Esophagus mucosa (tissue), 1 donor: ENCODE measurements at places on chromosomes 11 and 22.

DNA sequence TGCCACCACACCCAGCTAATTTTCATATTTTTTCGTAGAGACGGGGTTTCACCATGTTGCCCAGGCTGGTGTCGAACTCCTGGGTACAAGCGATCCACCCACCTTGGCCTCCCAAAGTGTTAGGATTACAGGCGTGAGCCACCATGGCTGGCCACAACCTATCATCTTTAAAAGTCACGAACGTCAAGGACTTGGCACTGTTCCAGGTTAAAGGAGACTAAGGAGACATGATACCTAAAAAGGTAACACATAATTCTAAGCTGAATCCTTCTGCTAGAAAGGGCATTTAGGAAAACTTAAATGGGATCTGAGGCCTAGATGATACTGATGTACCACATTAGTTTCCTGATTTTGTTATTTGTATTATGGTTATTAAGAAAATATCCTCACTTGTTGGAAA is 43.3 kb upstream of the SYT9 start:
- no peak for ATAC-seq

- no peak for ATAC-seq
Observed at GRCh38 chr11:32118025-32118974, 27.4 kb downstream of the RCN1 start.

DNA sequence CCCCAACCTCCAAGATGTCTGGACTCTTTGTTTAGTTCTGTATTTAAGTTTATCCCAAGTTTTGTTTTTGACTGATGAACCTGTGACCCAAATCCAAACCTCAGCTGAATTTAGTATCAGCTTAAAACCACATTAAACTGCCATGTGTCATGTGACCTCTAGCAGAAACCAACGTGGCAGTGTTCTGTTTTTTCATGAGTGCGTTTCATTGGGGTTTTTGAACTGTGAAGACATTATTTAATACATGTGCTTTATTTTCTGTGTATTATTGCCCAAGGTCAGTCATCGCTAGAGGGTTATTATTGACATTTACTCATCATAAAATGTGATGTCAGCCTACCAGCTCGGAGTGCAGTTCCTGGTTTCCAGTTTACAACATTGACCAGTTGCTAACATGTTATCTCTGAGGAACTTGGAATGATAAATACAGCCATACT is 1.8 kb downstream of the TLCD5 start:
- no peak for ATAC-seq

DNA sequence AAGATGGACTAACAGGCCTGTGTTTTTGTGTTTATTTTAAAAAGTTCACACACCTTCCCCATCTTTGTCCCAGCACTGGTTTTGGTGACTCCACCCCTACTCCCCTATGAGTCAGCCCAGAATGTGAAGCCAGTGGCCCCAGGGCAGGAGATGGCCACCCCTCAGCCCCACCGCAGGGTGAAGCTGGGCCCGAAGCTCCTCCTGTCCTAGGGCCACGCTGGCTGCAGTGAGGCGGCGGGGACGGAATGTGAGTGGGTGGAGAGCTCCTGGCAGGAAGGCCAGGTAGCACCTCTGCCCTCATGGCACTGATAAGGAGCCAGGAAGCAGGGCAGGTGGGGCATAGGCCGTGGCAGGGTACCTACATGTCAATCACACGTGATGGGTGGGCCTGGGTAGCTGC is 39.9 kb downstream of the SGSM3 start:
- no peak for ATAC-seq

- ATAC-seq, result peak; percentile 9
Observed at GRCh38 chr11:102391549-102392237, 44.7 kb downstream of the BIRC2 start.

DNA sequence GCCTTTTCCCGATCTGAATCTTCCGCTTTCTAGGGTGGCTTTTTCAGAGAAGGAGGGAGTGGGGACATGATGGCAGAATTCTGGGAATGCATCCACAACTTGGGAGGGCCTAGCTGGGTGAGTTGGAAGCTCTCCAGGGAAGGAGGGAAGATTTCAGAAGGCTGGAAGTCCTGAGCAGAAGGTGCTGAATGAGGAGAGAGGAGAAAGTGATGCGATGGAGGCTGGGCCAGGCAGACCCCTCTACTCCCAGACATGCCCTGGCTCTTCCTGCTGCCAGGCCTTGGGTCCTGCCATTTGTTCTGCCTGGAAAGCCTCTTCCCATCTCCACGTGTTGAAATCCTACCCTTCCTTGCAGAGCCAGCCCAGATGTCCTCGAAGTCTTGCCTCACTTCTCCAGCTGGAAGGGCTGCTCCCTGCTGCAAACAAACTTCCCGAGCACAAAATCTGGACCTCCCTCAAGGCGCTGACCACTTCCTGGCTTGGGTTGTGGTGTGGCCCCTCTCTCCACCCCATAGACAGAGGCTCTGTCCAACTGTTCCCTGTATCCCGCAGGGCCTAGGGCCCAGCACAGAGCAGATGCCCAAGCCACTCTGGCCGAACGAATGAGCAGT is 16.8 kb downstream of the LRRC32 start:
- no peak for ATAC-seq

- peak; percentile 90 for ATAC-seq
Observed at GRCh38 chr11:129279326-129280026, 87.4 kb upstream of the ARHGAP32 start.

DNA sequence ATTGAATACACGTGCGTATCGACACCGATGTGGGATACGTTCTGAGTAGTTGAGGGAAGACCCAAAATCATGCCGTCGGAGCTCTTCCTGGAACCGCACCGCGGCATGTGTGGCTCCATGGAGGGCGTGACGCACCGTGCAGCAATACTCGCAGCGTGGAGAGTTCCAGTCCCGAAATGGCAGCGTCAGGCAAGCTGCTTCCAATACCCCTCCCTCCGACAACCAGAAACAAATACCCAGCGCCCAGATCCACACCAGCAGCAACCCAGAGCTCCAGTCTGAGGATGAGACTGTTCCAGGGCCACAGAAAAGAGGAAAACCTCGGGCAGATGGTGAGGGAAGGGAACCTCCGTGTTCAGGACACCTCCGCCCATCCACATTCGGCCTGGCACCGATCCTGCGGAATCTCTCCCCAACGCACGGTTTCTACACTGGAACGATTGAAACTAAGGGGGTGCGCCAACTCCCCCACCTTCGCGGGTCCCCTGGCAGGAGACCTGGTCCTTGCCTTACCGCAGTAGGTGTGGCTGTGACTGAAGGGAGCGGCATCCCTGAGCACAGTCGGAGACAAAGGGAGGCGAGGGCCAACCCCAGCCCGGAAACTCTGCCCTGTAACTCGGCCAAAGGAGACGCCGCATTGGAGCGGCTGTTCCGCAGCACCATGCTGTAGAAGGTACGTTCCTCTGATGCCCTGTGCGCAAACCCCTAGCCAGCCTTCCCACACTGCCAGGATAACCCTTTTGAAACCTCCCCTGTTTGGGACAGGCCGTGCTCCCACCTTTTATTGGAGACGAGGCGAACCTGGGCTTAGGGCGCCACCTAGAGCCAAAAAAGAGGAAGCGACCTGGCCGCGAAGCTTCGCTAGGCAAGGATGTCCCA is 28.2 kb downstream of the DBX1 start:
- ATAC-seq, result peak; percentile 75

DNA sequence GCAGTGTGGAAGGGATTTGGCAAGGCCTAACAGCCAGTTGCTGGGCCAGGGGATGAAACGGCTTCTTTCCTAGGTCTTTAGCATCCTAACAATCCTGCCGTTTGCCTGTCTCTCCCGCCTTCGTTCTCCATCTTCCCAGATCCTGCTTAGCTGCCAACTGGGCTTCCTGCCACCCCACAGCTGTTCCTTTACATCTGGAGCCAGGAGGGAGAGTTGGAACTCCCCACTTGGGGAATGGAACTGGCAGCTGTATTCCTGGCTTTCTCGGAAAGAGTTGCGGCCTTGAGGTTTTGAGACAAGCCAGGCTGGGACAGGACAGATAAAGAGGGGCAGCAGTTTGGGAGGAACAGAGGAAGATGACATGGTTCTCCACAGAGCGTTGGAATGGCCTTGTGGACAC is 59.6 kb downstream of the ST3GAL4 start:
- no peak for ATAC-seq

DNA sequence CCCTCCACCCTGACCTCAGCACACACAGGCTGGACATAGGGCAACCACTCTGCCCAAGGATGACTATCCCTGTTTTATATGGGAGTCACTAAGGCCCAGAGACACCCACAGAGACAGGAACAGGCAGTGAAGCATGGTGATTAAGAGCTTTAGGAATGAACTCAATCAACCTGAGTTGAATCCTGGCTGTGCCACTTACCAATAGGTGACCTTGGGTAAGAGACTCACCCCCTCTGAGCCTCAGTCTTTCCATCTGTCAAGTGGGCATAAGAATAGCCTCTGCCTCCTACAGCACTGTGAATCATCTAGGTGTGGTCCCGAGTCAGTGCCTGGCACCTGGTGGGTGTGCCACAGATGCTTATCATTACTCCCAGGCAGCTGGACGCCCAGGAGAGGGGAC is 6.8 kb downstream of the CRYBB1 start:
- ATAC-seq, result peak; percentile 32

- no peak for ATAC-seq
Observed at GRCh38 chr11:12280199-12280837, 97.1 kb upstream of the PARVA start.

GRCh38 chr22:40183029-40183581 is 5.4 kb downstream of the TNRC6B start:
- ATAC-seq, result peak; percentile 19

DNA sequence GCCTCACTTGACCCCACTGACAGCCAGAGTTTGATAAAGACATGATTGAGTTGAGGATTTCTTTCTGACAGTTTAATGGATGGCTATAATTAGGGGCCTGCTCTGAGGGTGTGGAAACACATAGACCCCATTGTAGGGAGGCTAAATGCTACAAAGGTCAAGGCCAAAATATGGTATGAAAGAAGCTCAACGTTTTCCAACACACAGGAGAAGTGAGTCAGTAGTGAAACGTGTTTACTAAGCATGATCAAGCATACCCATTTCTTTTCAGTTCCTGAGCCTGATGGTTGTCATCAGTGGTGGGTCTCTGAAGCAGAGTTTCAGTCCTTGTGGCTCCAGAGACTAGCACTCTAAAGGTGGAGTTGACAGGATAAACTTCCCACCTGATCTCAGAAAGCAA is 69.7 kb downstream of the SNX19 start:
- no peak for ATAC-seq

GRCh38 chr11:94730153-94730552 is 38.0 kb upstream of the AMOTL1 start:
- no peak for ATAC-seq

GRCh38 chr22:25369041-25369440 is 149.6 kb downstream of the CRYBB2 start:
- no peak for ATAC-seq

DNA sequence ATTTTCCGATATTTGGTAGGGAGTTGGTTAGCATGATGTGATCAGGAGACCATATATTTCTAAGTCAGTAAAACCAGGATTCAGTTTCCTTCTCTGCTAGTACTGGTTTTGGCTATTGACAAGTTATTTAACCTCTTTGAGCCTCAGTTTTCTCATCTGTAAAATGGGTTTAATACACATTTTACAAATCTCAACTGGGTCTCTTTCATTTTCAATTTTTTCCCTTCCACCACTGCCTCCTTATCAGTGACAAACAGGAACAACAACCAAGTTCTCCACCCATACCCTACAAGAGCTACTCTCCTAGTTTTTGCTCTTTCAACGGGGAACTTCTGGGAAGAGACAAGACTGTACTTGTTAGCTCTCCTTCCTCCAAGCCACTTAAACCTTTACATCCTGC is 6.2 kb upstream of the APLP2 start:
- no peak for ATAC-seq

DNA sequence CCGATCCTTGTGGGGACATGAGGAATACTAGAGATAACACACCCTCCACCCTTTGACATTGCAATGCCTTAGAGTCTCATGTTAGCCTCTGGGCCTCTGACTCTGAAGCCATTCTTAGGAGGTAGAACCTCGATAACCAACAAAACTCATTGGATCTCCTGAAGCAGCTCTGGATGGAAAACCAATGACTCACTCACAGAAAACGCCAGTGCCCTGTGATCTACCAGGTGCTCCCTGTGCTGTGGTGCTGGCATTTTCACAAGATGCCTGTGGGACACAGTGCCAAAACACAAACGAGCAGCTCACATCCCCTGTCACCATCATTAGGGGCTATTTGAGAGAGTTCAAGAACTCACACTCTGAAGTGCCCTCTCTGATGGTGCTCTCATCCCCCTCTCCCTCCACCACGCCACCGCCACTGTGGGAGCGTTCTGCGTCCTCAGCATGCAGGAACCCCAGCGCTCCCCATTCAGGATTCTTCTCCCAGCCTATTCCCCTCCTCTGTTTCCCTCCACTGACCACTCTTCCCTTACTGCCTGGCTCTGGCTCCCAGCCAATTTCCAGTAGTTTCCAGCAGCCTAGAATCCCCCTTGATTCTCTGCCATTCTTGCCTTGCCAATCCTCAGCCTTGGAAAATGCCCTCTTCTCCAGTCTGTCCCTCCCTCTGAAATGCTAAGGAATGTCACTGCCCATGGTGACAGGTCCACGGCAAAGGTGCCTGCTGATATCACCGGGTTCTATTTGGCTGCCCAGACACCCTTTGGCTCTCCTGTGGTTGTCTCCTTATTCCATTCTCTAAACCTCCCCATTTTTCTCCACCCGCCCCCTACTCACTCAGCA is 4.7 kb upstream of the POLD4 start:
- no peak for ATAC-seq

DNA sequence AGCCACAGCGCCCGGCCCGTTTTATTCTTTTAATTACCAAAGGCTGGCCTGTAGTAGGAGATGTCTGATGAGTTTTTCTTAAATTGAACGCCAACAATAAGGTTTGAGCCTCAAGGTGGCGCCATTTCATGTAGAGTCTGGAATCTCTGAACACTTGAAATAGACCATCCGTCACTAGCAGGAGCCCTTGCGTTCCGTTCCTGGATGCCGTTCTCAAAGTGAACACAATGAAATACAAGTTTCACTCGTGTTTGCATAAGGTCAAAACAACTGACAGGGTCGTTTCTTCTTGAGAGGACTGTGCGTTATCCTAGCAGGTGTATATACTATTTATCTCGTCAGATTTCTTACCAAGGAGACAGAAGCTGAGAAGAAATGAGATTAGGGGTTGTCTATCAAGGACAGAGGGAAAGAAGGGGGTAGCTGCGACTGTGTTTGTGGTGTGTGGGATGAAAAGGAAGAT is 18.7 kb upstream of the SCGB1D1 start:
- peak; percentile 79 for ATAC-seq

DNA sequence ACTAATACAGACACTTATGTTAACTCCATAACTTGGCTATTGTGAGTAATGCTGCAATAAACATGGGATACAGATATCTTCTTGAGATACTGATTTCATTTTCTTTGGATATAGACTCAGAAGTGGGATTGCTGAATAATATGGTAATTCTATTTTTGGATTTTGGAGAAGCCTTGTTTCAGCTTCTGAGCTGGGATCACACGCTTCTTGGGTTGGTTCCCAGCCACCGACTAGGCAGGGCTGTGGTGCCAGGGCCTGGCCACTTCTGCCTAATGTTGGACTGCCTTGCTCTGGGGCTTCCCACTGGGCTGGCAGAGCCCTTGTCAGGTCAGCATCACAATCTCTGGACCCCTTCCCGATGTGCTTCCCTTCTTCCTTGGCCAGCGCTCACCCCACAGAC is 14.0 kb upstream of the MCHR1 start:
- no peak for ATAC-seq
